ENCODE measurements at places on chromosomes 12 and 14.

- DNase-seq: no peak
Observed at GRCh38 chr12:104672096-104672445, 215.3 kb downstream of the CHST11 start.

DNA sequence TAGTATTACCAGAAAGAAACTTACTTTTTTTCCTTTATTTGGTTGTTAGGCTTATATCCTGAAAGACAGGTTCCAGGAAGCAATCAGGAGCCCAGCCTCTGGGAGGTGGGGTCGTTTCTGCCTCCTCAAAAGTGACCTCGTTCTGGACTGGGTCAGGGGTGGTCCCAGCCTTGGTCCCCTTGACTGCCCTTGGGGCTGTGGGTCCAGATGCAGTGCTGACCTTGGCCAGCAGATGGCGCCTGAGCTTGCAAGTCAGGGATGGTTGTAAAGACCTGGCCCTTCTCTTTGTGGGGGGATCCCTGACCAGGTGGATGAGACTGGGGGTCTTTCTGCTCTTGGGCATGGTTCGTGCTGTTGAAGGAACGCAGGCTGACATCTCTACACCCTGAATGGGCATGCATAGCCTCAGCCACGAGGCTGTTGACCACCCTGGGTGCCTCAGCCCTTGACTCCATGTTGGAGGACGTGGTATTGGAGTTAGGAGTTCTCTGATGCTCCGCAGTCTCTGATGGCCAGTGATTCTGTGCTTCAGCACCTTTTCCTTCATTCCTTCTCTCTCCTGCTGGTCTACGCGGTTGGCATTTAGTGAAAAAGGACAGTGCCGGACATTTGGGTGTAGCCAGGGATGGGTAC lies 62.4 kb downstream of the ADCK1 start:
- peak; percentile 73 for DNase-seq

GRCh38 chr14:23034498-23035302 lies at the start of gene PSMB5:
Gene PSMB5, minus strand, starts transcription at chr14:23034900. Its CDS starts 19 bp downstream, at chr14:23034881.
- DNase-seq: peak; percentile 97

DNA sequence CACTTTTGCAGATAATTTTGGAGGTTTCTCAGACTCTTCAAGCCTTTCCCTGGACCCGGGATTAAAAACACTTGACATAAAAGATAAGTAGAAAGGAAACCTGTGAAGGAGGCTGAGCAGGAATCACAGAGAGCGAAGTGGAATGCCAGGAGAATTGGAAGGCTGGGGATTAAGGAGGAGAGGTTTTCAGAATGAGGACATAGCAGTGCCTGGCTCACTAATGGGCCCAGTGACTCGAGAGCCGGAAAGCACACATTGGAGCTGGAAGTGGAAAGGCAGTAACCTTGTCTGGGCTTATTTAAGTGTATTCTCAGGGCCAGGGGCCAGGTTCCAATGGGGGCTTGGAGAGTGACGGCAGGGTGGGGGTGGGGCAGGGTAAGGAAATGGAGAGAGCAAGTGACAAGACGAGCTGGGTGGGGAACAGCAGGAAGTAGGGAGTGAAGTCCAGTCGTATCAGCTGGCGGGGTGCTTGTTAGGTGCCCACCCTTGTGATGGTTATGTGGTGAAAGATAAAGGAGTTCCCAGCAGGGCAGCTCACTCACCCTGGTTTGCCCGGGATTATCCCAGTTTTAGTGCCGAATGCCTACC lies 13.1 kb downstream of the EVL start:
- DNase-seq: no peak

DNA sequence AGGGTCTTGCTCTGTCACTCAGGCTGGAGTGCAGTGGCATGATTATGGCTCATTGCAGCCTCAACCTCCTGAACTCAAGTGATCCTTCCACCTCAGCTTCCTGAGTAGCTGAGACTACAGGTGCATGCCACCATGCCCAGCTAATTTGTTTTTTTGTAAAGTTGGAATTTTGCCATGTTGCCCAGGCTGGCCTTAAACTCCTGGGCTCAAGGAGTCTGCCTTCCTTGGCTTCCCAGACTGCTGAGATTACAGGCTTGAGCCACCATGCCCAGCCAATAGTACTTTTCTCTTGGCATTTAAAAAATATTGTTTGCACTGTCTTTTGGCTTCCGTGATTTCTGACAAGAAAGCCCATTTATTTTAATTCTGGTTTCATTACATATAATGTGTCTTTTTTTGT lies 61.3 kb downstream of the DIP2B start:
- DNase-seq: no peak

DNA sequence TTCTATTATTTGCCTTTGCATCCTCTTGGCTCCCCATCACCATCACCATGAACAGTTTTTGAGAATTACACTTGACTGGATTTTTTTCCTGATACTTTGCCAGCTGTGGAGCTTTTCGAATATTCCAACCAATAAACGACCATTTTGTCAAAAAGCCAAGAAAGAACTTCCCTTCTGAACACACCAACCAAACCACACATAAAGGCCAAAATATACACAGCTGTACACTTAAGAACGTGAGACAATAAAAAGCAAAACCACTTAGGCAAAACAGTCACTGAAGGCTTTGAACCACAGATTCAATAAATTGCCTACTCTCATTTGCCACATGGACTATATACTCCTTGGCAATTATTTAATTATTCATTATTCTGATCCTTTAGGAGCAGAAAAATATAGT lies 1.1 kb downstream of the C14orf93 start:
- peak; percentile 52 for DNase-seq

GRCh38 chr12:179131-179884 lies 34.6 kb downstream of the SLC6A12 start:
- DNase-seq: no peak

DNA sequence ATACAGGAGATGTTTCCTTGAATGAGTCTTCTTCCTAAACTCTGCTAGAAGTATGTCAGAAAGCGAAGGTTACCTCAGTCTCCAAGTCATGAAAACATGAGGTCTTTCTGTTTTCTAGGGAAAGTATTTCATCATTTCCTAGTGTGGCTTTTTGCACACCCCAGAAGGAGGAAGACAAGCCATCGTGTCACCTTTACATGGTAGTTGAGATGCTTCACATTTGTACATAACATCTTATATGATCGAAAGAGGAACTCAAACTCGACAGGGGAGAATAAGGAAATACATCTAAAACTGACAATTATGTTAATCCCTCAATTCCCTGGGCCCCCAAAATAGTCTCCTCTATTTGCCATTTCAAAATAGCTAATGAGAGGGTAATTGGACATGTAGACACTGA lies 214.1 kb upstream of the PLEKHG7 start:
- DNase-seq: no peak

Measured in lung (tissue), 17 donors.